ENCODE measurements at places on chromosomes 7 and 10.

DNA sequence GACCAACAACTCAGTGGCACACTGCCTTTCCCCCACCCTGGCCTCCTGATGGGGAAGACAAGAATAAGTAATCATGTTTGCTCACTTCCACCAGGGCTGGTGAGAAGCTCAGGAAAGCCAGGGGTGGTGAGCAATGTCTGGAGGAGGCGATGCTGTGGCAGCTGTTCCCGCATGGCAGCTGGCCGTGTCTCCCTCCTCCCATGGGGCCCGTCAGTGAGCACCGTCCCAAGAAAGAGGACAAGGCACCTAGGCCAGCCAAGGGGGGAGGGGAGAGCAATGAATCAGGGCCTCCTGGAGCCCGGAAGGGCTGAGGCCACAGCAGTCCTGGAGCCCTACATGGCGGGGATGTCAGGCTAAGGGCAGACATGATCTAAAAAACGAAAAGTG, 69.2 kb upstream of the INSIG1 start:
- DNase-seq = no peak

DNA sequence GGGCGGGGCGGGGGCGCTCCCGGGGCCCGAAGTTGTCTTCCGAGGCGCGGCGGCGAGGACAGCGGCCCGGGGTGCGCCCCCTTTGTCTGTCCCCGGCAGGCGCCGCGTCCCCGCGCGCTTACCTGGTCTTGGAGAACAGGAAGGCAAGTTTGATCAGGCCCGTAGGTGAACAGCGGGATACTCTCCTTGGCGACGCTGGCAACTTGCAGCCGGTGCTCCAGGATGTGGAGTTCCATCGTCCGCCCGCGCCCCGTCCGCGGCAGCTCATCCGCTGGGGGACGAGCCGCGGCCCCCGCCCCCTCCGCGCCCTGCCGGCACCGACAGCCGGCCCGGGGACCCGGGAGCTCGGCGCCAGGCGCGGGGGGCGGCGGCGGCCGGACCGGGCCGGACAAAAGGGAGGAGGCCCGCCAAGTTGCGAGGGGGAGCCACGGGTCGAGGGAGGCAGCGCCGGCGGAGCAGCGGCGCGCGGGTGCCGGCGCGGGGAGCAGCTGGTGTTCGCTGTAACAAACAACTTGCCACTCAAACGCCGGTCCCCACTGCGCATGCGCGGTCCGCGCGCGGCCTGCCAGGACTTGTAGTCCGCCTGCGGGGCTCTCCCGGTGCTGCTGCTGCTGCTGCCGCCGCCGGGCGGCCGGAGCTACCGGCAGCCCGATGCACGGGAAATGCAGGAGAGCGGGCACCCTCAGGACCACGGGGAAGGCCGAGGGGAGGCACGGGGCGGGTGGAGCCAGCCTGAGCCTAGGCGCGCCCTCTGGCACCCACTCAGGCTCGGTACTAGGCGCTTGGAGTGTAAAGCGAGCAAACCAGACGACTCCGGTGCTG, 35.6 kb upstream of the SPDYE3 start:
- peak; percentile 94 for DNase-seq

GRCh38 chr7:154666768-154667167, 336.2 kb downstream of the PAXIP1 start:
- DNase-seq = no peak

DNA sequence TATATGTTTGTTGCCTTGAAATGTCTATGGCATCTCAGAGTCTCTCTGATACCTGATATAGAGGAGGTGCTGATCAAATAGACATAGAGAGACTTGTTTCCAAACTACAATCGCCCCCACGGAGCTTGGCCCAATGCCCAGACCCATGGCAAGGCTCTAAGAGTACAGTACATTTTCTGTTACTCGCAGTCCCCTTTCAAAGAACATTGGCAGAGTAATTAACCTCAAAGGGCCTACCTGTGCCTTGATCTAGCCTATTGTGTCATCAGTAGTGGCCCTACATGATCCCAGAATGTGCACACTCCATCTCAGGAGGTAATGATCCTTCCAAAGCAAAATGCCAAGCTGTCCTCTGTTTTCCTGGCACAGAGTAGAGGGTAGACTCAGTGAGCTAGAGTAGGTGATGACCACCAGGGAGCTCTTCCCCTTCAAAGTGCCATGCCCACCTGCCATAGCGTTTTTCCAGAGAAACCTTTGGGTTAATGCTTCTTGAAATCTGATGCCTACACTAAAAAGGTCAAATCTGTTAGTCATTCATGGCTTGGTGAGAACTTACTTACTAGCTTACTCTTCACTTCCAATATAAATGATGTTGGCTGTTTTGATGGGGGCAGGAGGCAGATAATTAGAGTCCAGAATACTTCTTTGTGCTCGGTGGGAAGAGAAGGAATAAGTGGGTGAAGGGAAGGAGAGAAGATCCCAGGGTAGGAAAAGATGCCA, 41.2 kb upstream of the ACSL5 start:
- DNase-seq = no peak

DNA sequence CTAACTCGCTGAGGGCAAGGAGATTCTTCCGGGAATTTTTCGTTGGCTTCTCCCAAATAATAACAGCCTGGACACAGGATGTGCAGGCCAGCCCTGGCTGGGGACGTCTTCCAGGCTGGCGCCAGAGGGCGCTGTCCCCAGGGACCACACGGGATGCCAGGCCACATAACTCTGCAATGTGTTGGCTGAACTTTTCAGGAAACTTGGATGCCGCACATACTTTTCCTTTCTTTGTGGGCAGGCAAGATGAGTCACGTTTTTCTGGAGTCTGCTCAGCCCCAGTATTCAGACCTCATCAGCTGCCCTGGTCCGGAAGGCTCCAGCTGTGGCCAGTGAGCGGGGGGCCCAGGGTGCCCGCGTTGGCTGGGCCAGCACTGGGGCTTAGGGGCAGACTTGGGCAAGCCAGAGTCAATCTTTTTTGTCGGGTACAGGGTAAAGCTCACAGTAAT, 122.7 kb downstream of the PRKAG2 start:
- DNase-seq = no peak

DNA sequence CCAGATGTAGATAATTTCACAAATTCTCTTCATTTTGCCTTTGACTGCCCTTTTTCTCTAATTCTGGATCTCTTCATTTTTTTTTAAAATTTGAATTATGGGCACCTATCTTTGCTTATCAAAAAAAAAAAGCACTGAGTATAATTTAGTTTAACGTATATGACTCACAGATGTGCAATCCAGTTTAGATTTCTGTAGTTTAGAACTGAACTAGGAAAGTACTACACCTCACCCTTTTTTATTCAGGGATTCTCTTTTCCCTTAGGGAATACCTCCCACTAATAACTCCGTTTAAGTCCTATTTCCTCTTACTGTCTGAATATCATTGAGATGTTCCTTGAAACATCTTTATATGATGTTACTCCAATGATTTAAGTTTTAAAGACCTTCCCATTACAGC, 665.0 kb downstream of the MAGI2 start:
- no peak for DNase-seq

GRCh38 chr10:92267343-92267742, 23.5 kb downstream of the CPEB3 start:
- no peak for DNase-seq

DNA sequence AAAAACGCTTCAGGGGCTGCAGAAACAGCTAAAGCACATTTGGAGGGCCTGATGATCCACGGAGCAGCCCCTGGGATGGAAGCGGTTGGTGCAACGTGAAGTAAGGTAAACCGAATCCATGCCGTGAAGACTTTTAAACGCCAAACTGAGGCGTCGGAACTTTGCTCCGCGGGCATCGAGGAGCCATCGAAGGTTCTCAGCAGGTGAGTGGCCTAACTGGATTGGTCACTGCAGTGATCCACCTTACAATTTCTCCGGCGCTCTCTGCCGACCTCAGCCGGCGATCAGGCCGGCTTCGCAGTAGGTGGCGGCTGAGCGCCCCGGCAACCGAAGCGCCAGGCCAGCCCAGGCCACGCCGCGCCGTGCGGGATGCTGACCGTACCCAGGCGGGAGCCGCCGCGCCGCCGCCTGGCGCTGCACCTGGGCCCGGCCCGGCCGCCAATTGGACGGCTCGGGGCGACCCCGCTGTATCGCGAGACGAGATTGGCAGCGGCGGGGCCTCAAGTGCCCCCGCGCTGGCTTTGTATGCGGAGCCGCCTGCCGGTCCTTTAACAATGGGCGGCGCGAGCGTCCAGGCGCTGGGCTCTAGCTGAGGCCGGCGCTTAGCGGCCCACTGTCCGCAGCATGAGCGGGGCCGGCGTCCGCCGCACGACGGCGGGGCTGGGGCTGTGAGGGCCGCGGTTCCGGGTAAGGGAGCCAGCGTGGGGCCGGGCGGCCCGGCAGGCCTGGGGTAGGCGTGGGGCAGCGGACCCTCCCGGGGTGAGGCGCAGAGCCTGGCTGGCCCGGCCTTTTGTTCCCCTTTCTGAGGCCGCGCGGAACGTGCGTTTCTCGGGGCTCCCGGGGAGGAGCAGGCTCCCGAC, at the start of gene CCNJ:
Gene CCNJ (plus strand): TSS at position 551 of the 860 bp plus-strand sequence. CDS start 811 bp downstream, outside the sequence.
- DNase-seq = peak; percentile 67

GRCh38 chr7:158447506-158448171, 140.0 kb downstream of the PTPRN2 start:
- DNase-seq = no peak

GRCh38 chr10:113137941-113138685, 188.1 kb downstream of the TCF7L2 start:
- DNase-seq = no peak

Data from stimulated activated CD4-positive, alpha-beta T cell treated with anti-CD3 and anti-CD28 coated beads, TNF-alpha, amount 100 ng/mL, for 4 hours (primary cell).